Non-pigmented ciliary epithelial cell (primary cell): ENCODE measurements at places on chromosomes 5 and 9.
A peak's percentile ranks its signal among the peaks of the same experiment; 100 is the strongest.

GRCh38 chr9:87659534-87660419, 66.1 kb upstream of the CTSL start:
- DNase-seq: no peak

- DNase-seq: peak; percentile 74
These were observed 25.7 kb downstream of the DPYSL3 start for GRCh38 chr5:147483961-147484707.

GRCh38 chr9:19028835-19029451, 4.1 kb downstream of the SAXO1 start:
- DNase-seq: peak; percentile 46

DNA sequence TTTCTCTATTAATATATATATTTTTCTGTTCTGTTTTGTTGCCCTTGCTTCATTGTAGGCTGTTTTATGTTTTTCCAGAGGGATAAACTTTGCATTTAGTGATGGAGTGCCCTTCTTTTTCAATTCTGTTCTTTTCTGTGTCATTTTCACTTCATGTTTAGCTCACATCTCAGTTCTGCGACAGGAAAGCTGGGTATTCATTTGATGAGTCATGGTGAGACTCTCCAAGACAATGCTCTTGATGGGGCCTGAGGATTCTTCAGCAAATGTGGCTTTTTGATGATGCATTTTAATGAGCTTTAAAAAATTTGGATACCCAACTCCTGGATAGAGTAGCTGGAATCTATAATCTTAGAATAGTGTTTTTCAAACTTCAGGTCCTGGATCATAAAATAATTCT, 56.5 kb upstream of the SPATA31D4 start:
- peak; percentile 37 for DNase-seq

DNA sequence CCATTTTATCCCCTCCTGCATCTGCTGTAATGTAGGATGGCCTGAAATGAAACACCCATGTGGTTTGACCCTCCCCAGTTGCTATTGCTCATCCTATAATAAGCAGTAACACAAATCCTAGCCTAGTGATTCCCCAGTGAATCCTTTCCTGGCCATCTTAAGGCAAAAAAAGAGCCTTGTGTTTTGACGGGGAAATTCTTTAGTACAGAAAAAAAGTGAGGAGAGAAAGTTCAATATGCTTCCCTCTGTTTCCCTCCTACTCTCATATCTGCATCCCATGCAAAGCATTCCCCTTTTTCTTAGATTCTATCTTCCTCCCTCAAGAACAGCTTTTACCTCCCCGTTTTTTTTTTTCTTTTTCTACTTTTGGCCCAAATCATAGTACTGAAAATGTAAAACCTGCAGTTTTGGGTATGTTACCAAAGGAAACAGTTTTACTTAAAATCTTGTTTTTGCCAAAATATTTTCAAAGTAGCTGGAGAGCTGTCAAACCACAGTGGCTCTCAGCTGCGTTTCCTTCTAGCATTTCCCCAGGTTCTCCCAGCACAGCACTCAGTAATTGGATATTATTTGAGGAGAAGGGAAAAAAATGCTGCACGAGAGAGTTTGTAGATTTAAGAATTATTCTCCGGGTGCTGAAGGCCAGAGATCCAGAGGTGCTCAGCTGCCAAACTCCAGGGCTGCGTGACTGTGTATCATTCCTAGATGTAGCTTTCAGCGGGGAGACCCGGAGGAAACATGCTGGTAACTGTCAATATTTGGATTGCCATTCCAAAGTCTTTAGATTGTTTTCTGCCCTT, 321.4 kb downstream of the NPR3 start:
- DNase-seq: no peak
